ENCODE measurements at places on chromosomes 16 and 17.

DNA sequence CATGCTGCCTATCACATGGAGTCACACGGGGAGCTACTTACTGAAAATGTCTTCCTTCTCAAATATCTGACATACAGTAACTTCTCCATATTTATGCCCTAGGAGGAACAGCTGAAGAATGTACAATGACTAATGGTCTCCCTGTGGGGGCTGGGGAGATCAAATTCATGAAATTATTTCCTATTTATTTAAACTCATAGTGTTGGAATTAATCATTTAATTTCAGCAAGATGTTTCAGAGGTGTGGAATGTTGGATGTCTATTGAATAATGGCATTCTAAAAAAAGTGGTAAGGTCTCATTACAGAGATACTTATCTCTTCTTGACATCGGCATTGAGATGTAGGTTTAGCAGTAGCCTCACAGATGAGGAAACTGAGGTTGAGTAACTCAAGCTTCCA lies 214.3 kb upstream of the CDH11 start:
- no peak for DNase-seq

DNA sequence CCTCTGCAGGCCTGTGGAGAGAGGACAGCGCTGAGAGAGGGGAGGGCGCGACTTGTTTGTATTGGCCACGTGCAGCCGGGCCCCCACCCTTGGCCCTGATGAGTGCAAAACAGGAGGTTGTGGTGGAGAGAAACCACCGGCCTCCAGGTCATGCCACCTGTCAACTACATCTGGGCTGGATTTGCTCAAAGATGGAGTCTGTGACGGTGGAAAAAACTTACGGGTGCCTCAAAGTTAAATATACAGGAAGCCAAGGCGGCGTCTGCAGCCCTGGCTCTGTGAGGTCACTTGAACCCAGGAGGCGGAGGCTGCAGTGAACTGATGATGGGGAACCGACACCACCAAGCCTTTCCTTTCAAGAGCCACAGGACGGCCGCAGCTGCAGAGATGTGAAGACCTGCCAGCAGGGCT lies 15.7 kb downstream of the C16orf74 start:
- peak; percentile 41 for DNase-seq

GRCh38 chr16:46607529-46607928 lies 13.7 kb downstream of the SHCBP1 start:
- no peak for DNase-seq

GRCh38 chr16:35425270-35425669 lies 1965.9 kb downstream of the TP53TG3F start:
- DNase-seq, result no peak

GRCh38 chr17:44959821-44960531 lies 8.1 kb downstream of the C1QL1 start:
- peak; percentile 18 for DNase-seq

GRCh38 chr16:12377497-12377896 lies 401.0 kb downstream of the SNX29 start:
- DNase-seq, result no peak

DNA sequence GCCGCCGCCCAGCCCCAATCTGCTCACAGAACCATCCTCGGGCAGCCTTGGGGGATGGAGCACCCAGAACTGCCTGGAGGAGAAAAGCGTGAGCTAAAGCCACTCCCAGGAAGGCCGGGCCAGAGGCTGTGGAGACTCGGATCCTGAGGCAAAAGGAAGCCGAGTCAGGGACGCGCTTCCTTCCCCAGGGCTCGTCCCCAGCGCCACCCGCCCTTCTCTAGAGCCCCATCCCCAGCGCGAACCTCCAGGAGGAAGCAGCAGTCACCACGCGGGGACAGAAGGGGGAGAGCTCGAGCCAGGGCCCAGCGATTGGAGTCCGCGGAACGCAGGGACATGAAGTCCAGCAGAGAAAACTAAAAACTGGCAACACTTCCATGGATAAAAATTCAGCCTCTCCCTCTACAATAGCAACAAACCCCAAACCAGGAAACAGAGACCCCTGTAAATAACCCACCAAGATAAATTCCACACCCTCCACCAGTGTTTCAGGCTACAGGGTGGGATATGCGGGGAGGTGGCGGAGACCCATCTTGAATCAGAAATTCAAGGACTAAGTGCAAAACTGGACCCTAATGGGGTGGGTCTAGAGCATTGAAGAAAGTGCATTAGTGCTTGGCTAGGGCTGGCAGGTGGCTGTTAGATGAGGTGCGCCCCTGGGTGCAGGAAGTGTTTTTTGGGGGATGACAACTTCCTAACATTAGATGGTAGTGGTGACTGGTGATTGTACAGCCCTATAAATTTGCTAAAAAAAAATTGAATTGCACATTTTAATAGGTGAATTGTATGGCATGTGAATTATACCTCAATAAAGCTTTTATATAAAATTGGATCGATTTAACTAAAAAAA lies 116.1 kb upstream of the METRNL start:
- peak; percentile 54 for DNase-seq

- peak; percentile 72 for DNase-seq
Observed at GRCh38 chr16:15482068-15482747, 47.8 kb downstream of the BMERB1 start.

- DNase-seq, result no peak
Observed at GRCh38 chr16:81765969-81766368, 13.1 kb upstream of the PLCG2 start.

DNA sequence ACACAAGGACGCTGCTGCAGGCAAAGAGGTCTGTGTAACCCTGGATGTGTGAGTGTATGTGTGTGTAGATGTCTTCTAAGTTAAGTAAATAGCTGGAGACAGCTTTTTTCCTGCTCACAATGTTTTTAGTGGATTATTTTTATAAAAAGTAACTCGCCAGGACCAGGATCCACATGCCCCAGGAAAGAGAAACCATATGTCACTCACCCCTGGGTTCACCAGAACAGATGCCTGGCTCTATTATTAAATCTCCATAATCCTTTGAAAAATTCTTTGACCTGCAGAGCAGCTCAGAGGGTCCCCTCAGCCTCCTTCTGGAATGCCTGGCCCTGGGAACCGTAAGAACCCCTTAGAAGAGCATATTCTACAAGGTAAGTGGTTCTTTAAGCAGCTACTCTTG lies 18.0 kb downstream of the ABCC12 start:
- no peak for DNase-seq
